Activated CD8-positive, alpha-beta memory T cell treated with anti-CD3 and anti-CD28 coated beads for 48 hours (primary cell): ENCODE measurements at places on chromosomes 3 and 15.

DNA sequence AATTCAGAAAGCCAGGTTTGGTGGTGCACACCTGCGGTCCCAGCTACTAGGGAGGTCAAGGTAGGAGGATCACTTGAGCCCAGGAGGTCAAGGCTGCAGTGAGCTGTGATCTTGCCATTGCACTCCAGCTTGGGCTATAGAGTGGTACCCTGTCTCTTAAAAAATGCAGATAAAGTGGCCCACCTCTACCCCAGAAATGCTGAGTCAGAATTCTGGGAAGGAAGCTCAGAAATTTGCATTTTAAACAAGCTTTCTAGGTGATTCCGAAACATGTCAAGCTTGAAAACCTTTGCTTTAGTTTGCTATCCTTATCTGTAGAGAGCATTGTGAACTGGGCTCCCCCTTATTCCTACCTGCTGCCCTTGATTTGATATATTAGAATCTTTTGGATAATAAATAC lies 7.7 kb downstream of the MED12L start:
- no peak for DNase-seq

DNA sequence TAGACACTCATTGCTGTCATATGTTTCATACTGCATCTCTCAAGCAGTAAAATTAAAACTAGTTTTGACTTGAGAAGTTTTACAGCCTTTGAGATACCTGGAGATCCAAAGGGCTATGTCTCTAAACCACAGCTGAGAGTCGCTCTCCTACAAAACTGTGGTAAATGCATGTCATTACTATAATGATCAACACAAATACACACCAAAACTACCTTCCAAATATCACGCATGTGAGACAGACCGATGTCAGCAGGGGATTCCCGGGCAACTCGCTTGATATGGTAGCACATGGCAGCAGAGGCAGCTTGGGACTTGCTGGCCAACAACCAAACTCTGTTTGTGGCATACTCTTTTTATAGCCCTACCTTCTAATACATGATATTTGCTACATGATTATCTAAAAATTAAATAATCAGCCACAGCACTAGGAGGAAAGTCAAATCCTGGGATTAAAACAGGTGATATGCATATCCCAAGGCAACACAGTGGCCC lies 56.3 kb downstream of the PDZRN3 start:
- no peak for DNase-seq

GRCh38 chr3:173513123-173513522 lies 115.6 kb downstream of the NLGN1 start:
- DNase-seq, result no peak

- DNase-seq, result no peak
Observed at GRCh38 chr3:139794469-139795265, 116.9 kb upstream of the NMNAT3 start.

- no peak for DNase-seq
Observed at GRCh38 chr15:38662033-38662802, 97.6 kb upstream of the RASGRP1 start.

DNA sequence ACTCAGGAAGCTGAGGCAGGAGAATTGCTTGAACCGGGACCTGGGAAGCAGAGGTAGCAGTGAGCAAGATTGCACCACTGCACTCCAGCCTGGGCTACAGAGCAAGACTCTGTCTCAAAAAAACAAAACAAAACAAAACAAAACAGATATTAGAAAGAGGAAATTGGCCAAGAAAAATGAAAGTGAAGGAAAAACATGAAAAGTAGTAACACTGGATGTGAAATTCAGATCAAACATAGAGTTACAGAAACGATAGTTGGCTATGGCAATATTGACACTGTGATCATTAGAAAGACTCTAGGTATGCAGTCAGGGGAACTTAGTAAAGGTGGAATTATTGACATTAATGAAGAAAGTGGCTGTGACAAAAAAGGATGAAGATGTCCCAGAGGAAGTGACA lies 13.2 kb upstream of the TIPARP start:
- no peak for DNase-seq

DNA sequence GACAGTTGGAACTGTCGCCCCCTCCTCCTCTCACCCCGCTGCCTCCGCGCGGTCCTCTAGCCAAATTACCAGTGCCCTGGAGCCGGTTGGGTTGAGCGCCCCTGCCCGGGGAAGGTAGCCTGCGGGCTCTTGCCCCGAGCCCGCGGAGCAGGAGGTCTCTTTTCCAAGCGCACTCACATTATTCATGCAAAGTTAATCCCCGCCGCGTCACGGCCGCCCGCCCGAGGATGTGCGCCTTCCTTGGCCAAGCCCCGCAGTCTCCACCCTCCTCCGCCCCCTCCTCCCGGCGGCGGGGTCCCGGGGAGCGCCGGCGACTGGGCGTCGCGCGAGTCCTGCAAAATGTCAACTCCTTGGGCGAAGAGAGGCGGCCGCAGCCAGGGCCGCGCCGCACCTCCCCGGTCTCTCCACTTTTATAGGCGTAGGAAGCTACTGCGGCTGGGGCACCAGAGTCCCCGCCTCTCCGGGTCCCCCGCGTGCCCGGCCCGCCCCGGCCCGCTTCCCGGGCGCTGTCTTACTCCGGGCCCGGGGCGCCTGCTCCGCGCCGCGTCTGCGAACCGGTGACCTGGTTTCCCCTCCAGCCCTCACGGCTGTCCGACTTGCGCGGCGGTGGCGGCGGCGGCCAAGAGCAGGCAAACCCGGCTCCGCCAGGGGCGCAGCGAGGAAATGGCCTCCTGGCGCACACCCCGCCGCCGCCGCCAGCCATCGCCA lies at the start of gene THRB:
Gene THRB (minus strand): TSS at position 233 of the 708 bp plus-strand sequence.
- no peak for DNase-seq

DNA sequence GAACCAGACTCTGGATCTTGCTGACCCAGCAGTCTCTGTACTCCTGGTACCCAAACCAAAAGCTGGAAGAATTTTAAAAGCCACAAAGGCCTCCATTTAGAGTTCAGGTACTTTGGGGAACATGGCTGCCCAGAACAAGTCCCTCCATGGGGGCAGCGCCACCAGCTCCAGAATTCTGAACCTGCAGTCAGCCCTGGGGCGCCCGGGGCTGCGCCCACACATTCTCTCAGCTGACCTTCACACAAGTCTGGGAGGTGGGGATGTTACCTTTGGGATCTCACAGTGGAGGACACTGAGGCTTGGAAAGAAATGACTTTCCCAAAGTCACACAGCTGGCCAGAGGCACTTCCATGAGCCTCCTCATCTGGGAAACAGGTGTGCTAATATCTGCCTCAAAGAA lies 154.8 kb downstream of the RAB11A start:
- no peak for DNase-seq

GRCh38 chr15:58285212-58285920 lies 146.4 kb upstream of the LIPC start:
- no peak for DNase-seq

DNA sequence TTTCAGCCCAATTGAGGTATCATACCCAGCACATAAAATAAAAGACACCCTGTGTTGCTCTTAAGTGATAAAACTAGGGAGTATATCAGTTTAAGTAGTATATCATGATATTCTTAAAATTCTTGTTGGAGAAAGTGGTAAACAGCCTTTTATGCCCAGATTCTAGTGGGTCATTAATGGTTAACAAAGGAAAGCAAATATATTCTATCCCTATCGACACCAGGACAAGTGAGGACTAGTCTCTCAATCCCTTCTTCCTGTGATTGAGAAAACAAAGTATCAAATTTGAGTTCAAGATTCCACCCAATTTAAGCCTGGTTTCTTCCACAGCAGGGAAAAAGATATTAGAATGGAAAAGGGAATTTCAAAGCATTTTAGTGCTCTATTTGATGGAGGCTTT lies 142.4 kb upstream of the IL12A start:
- no peak for DNase-seq

DNA sequence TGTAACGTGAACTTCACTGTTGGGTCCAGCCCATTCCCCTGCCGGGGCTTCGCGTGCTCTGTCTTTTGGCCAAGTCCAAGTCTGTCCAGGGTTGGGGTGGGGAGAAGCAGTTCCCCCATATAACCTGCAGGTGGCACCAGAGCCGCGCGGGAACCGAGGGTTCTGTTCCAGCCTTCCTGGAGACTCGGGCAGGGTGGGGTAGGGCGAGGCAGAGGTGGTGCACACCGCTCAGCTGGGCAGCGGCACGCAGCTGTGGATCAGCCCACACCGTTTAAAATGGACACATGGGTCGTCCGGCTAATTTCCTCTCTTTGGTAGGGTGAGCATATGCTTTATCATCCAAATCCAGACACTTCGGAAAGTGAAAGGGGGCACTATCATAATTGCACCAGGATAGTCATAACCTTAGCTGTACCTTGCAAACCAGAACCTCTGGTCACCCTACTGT lies 118.1 kb downstream of the TBC1D2B start:
- DNase-seq, result peak; percentile 40

DNA sequence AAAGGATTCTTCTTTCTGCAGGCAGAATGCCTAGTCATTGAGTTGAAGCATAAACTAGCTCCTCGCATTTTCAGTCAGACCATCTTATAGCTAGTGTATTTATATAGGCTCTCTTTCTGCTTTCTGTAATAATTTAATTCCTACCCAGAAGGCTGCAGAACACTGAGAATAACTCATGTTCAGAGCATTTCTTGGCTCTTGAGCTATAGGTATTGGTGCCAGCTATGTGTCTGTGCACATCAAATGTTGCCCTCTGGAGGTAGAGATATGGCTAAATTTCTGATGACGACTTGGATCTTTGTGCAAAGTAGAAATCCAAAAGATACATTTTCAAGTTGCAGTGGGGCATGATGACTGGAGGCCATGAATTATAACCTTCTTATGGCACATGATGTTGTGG lies 336.2 kb upstream of the TPM1 start:
- DNase-seq, result no peak

DNA sequence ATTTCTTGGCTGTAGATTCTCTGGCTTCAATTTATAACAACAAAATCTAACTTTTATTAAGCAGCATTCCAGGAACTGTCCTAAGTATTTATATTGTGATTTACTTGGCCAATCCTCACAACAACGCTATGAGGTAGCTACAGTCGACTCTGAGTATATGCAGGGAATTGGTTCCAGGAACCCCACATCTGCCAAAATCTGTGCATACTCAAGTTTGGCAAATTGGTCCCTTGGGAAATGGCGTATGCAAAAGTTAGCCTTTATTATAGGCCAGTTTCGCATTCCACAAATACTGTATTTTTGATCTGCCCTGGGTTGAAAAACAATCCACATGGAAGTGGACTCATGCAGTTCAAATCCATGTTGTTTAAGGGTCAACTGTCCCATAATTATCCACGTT lies 53.9 kb downstream of the RAP2B start:
- no peak for DNase-seq

DNA sequence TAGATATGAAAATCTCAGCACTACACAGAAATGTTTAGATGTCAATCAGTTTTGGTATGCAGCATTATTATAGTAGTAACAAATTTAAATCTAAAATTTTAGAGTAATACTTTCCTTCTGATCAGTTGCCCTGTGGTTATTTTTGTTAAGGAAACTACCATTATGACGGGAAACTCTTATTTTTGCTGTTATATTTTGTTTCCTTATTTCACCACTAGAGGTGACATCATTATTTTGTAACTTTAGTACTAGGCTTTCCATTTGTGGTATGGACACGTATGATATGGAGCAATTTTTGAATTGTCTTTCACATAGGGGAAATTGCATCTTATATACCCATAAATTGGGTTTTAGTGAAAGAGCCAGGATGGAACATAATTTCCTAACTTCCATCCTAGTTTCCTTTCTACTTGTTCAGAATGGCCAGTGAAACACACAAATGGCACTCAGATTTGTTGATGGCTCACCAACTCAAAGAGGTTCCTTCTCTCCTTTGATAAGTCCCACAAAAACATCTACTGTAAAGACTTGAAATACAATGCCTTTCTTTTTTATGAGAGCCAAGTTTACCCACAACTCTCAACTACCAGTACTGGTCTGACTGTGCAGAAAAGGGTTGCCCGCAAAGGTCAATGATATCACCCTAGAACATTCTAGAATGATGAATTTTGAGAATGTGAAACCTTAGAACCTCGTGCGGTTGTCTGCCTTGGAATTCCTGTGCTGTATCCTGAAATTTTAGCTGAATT lies 19.4 kb upstream of the PPP4R2 start:
- DNase-seq, result no peak

DNA sequence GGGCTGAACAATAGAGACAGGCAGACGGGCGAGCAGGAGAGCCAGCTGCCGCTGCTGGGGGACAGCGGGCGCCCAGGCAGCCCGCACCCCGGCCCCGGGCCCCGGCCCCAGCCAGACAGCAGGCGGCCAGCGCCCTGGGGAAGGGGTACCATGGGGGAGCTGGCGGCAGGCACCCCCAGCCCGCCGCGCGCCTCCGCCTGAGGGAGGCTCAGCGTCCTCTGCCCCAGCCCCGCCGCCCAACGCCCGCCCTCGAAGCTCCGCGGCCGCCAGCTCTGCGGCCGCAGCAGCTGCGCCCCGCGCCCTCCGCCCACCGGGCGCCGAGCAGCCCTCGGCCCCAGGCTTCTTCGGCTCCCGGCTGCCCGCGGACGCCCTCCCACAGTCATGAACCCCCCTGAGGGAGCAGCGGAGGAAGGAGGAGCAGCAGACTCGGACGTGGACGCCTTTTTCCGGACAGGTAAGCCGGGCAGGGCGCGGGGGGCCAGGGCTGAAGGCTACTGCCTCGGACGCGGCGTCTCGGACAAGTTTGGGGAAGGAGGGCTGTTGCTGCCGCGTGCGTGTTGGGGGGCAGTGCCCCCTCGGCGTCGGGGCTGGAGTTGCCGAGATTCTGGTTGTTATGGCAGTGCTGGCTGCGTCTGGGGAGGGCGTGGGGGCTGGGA lies 41.6 kb upstream of the ROPN1 start:
- DNase-seq, result no peak

GRCh38 chr3:4271834-4272233 lies 31.3 kb upstream of the SETMAR start:
- no peak for DNase-seq

DNA sequence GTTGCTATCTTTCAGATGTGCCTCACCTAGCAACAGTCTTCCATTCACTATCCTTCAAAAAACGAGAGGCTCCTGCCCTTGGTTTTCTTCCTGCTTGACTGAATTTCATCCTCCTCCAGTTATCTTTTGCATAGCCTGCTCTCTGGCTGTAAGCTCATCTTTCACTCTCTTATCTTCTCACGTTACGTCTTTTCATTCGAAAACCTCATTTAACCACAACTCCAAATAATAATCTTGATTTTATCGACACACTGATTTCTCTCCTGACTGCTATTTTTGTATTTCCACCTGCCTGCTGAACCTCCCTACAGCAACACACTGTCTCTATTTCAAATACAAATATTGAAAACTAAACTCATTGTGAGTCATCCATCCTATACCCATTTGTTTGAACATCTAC lies 230.7 kb upstream of the TMC3 start:
- no peak for DNase-seq
